ENCODE measurements at places on chromosomes 3 and 15.

GRCh38 chr15:82100111-82100929 lies 54.5 kb upstream of the MEX3B start:
- no peak for DNase-seq

DNA sequence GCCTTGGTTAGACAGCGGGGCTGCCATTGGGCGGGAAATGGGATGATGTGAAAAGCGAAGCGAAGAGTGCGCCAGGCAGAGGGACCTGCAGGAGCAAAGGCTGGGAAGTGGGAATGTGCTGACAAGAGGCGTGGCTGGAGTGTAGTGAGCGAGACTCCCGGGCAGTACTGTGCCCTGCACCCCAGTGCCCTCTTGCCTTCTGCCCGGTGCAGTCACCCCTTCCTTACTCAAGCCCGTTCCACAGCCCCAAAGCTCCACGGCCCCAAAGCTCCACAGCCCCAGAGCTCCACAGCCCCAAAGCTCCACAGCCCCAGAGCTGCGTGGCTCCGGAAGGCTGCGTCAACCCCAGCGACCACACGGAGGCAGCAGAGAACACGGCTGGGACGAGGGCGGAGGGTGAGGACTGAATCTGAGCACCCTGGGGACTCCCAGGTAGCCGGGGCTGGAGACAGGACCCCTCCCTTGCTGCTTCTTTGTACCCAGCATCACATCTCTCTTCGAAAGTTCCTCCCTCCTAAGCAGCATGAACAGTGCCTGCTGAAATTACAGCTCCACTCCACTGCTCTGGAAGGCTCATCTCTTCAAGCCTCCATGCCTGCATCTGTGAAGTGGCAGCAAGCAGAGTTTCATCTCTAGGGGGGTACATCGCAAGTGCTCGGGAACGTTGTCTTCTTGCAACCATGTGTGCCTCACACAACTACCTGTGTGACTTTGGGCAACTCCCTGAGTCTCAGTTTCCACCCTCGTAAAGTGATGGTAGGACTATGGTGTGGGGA lies 108.9 kb downstream of the FBLN2 start:
- peak; percentile 20 for DNase-seq

GRCh38 chr3:126599101-126599500 lies 40.4 kb upstream of the C3orf22 start:
- DNase-seq = no peak

DNA sequence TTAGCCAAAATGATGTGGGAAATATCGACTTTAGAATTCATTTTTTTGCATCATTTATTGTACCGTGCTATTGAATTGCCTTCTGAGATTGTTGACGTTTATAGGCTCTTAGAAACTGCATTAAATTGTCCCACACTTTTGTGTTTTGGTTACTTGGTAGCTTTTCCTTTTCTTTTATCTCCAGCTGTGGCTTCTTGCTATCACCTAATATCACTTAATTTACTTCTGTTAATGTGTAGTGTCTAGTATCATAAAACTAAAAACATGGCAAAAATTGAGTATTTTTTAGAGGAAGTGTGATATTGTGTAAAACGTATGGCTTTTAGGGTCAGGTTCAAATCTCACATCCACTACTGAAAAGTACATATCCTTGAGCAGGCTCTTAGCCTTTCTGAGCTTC lies 11.2 kb downstream of the TMOD3 start:
- no peak for DNase-seq

DNA sequence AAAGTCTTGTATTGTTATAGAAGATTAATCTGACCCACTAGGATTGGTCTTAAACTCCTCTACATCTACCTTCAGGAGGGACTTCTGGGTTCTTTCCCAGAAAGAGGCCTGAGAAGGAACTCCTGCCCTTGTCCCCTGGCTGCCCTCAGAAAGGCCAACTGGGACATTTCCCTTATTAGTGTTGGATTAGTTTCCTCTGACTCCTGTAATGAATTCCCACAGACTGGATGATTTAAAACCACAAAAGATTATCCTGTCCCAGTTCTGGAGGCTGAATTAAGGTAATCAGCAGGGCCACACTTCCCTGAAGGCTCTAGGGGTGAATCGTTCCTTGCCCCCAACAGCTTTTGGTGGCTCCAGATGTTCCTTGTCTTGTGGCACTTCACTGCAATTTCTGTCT lies 102.8 kb upstream of the NMNAT3 start:
- no peak for DNase-seq

- no peak for DNase-seq
Measured at GRCh38 chr3:164326714-164327113, 751.6 kb downstream of the SI start.

DNA sequence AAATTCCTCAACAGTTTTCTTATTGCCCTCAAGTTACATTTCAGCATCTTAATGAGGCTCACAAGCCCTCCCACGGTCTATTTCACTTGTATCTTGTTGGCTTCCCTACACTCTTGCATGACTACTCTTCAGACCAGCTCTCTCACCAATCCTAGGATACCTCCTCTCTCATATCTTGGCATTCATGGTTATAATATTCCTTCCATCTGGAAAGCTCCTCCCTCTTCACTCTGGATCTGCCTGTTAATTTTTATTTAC lies 8.5 kb upstream of the CCDC80 start:
- no peak for DNase-seq

GRCh38 chr15:81108427-81108826 lies 25.6 kb upstream of the CFAP161 start:
- no peak for DNase-seq

DNA sequence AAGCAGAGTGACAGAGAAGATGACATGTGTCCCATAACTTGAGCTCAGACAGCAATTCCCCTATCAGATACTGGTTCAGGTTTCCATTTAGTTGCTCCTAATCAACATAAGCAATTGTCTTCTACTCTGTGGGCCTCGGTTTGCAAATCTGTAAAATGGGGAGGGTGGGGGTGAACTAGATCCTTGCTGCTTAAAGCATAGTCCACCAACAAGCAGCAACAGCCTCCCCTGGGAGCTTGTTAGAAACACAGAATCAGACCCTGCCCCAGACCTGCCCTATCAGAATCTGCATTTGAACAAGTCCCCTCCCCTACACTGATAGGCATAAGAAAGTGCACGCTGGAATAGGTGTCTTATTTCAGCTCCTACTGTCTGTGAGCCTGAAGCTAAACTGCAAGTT lies 87.8 kb downstream of the CEMIP start:
- DNase-seq = no peak

- no peak for DNase-seq
Measured at GRCh38 chr15:67878712-67879206, 38.9 kb upstream of the RNU6-1 start.

GRCh38 chr3:175951047-175951694 lies 1092.0 kb downstream of the NAALADL2 start:
- no peak for DNase-seq

- DNase-seq = no peak
Measured at GRCh38 chr15:68379759-68380290, 52.1 kb downstream of the ITGA11 start.

DNA sequence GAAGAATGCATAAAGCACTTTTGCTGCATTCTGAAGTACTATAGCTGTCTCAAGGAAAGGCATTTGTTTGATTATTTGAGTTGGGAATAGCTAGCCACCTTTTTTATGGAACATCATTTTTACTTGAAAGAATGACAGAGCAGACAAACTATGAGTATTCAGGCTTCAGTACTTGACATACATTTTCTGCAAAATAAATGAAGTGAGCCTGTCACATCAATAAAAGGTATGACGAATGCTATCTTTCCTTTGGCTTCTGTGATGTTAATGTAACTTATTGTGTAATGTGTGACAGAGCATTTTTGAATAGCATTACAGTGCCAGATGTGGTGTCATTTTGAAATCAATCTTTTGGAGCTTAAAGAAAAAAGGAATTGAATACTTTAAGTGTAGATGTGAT lies 440.3 kb upstream of the ONECUT1 start:
- no peak for DNase-seq

GRCh38 chr15:76215634-76216033 lies 95.6 kb downstream of the ETFA start:
- no peak for DNase-seq

GRCh38 chr3:70905491-70905890 lies 593.1 kb upstream of the MDFIC2 start:
- DNase-seq = no peak

DNA sequence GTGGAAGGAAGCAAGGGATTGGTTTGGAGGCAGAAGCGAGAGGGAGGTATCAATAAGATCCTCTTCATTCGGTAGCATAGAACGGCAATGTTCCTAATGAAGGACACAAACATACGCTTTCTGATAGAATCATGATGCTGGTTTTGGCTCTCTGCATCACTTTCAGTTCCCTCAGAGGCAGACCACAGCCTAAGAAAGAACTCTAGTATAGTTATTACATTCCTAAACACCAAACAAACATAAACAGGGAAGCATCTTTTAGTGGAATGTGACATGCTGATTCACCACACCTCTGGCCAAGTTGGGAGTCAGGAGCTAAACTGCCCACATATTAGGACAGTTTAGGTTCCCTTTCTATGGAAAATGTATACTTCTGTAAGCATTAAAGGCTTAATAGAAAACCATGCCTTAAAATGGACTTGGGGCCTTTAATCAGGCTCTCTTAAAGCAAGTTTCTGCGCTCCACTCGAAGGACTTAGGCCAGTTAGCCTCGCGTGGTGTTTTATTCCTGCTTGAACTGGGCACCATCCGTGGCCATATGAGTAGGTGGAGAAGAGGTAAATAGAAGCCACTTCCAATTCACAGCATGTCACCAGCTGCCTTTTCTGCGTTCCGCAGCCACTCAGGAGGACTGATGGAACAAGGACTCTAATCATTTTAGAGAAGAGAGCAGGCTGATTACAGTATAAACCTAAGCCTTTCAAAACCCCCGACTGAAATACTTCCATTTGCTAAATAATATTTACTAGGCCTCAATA lies 53.7 kb downstream of the CD47 start:
- no peak for DNase-seq

DNA sequence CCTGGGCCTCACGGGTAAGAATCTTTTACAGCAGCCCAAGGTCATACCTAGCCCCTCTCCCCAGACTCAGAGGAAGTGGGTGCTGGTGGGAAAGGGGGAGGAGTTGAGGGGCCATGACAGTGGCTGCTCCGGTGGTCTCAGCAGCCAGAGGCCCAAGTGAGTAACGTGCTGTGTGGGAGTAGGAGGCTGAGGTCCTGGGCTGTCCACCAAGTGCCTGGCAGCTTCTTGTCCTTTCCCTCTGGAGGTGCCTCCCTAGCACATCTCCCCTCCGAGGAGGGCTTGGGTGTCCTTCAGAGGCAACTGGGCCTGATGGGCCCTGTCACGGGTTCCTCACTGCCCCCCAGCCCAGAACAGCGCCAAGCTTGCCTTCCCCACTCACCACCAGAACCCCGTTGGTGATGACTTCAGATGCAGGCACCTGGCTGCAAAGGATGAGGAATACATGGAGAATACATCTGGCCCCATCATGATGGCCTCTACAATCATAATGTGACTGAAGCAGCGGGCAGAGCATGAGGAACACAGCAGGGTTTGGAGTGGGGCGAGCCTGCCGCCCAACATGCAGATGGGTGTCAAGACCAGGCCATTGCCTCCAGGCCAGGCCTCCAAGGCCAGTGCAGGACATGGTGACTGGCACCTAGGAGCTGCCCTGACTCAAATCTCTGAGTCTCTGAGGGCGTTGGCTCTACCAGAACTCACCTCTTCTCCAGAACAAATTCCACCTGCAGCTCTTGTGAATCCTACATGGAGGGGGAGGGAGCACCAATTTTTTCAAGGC lies 3.3 kb downstream of the PLA2G4F start:
- DNase-seq = no peak

DNA sequence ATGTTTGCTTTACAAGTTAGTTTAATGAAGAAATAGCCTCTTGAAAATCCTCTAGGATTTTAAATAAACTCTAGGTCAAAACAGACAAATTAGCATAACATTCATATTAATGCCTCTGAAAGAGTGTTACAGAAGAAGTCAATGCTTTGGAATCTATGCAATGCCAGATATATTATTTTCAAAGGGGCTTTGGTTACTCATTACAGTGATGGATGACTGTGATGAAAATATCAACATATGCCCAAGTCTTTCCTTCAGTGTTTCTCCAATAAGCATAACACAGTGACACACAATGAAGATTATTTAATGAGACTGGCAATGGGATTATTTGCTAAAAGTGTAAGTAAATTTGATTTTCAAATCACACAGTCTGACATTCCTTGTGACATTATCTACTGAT lies 1247.2 kb downstream of the ROBO2 start:
- no peak for DNase-seq

GRCh38 chr15:23049984-23050628 lies 10.7 kb upstream of the TUBGCP5 start:
- no peak for DNase-seq

- DNase-seq = no peak
Measured at GRCh38 chr3:177946936-177947335, 589.3 kb upstream of the KCNMB2 start.

DNA sequence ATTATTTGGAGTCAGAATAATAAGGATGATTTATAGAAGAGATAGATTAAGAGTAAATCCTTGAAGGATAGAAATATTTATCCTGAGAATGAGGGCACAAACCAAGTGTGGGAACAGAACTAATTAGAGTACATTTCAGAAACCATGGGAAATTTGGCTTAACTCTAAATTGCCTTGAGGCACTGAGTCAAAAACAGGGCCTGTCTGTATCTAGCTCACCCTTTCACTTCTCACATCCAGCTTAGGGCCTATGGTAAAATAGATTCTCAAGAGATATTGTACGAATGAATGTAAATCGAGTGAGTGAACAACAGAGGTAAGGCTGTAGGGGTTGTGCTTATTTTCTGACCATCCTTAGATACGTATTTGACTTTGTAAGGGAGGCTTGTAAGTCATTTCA lies 586.1 kb upstream of the DPPA4 start:
- no peak for DNase-seq

DNA sequence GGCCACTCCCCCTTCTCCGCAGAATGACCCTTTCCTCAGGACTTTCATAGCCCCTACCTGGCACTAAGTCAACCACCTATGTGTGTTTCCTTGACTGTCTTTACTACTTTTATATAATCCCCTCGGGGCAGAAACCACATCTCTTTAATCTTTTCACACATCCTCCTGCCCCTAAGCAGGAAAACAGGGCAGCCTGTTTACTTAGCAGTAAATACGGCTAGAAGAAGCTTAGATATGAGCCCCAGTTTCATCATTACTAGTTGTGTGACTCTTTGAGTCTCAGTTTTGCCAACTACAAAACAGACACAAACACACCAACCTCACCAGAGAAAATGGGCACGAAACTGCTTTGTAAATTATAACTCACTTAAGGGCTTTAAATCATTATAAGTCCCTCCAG lies 98.3 kb downstream of the CYP19A1 start:
- DNase-seq = no peak

- DNase-seq = peak; percentile 19
Measured at GRCh38 chr15:62344806-62345539, 179.9 kb upstream of the C2CD4B start.

DNA sequence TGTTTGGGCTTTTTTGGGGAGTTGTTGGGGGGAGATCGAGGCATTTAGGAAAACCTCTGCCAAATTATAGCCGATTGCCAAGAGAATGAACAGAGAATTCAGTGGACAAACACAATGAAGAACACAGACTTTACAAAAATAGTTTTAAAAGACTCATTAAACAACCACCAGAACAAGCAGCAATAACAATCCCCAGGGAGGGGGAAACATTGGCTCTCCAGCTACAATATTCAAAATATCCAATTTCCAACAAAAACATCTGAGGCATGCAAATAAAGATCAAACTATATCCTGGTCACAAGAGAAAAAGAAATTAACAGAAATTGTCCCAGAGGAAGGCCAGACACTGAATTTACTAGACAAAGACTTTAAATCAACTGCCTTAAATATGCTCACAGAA lies 24.5 kb upstream of the ANKRD28 start:
- DNase-seq = no peak

All from stimulated activated CD8-positive, alpha-beta memory T cell treated with anti-CD3 and anti-CD28 coated beads, Interleukin-7, amount 100 ng/mL, for 1 hour (primary cell).